ENCODE measurements at places on chromosomes 6 and 20.

DNA sequence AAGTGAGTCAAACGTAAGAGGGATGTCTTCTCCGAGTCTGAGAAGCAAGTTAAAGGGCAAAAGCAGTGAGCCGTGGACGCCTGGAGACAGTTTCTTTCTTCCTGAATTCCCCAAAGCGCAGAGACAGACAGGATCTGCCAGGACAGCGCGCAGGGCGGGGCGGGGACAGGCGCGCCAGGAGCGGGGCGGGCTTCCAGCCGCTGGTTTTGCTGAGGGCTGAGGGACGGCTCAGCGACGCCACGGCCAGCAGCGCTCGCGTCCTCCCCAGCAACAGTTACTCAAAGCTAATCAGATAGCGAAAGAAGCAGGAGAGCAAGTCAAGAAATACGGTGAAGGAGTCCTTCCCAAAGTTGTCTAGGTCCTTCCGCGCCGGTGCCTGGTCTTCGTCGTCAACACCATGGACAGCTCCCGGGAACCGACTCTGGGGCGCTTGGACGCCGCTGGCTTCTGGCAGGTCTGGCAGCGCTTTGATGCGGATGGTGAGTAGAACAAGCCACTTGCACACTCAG, at the start of gene SCGN:
Gene SCGN, plus strand, starts transcription at position 209 of the 509 bp plus-strand sequence. Its CDS starts 189 bp downstream, at position 398.
- peak; percentile 56 for DNase-seq

DNA sequence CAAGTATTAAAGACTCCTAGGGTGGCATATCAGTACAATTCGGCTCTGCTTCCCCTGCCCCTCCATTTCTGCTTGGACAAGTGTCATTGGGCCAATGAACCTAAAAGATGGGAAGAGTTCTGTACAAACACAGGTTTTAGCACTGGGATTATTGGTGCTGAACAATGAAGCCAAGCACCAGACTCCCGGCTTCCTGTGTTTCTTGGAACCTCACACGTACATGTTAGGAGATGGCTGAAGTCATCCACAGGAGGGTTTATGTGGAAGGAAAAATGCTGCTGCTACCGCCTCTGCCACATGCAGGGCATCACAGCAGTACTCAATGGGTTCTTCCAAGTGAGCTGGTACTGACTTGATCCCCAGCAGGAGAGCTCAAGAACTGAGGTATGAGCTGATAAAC, 49.7 kb downstream of the TNFRSF21 start:
- DNase-seq = no peak

DNA sequence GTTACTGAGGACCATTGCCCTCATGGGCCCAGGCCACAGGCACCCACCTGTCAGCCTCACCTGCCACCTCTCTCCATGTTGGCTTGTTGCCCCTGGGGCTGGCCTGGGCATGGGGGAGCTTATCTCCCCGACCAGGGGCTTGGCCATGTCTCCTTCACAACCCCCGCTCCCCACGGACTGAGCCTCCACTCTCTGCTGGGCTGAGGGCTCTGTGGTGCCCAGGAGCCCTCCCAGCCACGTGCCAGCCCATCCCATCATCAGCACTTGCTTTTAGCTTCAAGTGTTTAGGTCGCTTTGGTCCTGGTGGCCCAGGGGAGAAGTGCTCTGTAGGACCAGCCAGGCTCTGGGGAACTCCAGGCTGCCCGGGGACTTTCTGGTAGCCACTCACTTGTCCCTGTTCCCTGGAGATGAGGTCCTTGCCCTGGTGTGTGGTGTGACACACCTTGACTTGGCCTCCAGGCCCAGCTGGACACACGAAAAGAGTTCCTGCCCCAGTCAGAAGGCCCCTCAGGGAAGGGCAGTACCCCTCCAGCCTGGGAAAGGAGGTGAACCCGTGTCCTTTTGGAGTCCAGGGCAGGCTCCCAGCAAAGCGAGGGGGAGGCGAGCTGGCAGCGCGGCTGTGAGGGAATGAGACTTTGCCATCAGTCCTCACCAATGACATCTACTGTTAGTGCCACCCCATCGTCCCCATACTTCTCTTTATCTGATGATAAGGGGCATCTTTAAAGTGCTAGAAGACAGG, 352.6 kb downstream of the ZFAND3 start:
- DNase-seq = no peak

DNA sequence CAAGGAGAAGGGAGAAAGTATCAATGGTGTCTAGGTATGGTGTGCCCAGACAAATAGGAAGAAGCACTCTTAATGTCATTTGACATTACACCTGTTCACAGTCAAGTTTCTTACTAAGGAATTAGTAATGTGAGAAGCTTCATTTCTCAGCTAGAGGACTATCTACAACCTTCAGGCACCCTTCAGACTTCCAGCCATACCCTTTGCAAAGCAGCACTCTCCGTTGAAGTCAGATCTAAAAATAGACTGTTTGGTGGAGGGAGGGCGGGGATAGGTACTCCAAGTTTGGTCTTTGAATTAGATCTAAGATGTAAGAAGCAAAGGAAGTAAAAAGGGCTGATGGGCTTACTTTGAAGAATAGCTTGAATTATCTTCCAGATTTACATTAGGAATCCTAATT, 311.1 kb downstream of the SLC35F1 start:
- no peak for DNase-seq

GRCh38 chr6:148530394-148530953, 187.8 kb downstream of the SASH1 start:
- DNase-seq = peak; percentile 81

GRCh38 chr20:32396646-32397160, 38.6 kb downstream of the ASXL1 start:
- no peak for DNase-seq

- no peak for DNase-seq
These were observed 135.9 kb downstream of the CDH4 start for GRCh38 chr20:61387954-61388348.

DNA sequence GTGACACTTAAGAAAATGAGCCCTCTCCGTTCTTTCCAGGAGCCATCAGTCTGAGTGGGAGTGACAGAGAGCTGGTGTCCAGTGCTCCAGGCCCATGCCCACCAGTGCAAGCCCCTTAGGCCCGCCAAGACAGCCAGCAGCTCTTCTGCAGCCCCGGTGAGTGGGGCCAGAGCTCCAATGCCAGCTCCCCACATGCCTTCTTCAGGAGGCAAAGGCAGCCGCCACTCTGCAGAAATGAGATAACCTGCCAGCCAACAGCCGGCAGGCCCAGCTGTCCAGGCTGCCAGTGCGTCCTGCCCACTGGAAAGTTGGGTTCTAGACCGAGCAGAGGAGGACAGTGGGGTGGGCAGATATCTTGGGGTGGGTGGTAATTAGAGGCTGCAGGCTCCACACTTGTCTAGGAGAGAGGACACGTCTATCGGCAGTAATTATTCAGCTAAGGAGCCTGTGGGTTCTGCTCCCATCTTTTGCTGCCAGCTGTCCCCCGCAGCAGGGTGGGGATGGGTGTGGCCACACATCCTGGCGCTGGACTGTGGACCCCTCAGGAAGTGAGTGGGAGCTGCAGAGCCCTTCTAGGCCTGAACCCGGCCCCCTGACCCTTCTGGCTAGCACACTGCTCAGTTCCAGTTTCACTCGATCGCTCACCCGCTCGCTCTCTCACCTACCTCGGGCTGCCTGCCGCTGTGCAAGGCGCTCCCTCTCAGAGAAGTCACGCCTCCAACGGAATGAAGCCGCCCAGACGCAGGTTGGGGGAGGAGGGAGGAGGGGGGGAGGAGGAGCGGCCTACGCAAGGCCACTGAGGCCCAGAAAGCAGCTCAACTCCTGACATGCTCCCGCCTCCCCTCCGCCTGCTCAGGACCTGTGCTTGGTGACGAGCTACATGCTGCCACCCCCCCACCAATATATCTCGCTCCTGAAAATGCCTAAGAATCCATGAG, 3.6 kb downstream of the GRM4 start:
- DNase-seq = no peak

- DNase-seq = no peak
These were observed 19.3 kb downstream of the UST start for GRCh38 chr6:148765898-148766808.

GRCh38 chr20:17999566-17999965, 30.7 kb downstream of the MGME1 start:
- DNase-seq = no peak

DNA sequence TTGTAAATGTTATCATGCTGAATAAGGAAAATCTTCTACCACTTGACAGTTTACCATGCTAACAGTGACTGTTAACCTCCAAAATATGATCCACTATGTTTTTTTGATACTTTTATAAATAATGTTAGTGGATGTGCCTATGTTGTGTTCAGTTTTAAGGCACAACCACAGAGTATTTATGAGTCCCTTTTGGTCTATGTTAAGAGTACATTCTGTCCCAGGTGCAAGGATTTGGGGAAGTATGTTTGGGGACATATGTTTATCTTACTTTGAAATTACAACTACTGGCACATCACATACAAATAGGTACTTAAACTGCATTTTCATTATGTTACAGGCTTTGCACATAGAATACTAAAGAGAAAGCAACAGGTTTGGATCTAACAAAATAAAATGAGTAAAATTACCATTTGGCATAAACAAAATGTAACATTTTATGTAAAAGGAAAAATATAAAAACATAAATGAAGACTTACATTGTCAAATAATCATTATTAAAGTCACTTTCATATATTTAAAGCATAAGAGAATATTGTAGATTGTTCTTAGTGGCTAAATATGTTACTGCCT, 71.2 kb downstream of the SESN1 start:
- DNase-seq = no peak

- DNase-seq = no peak
These were observed 25.8 kb downstream of the CAP2 start for GRCh38 chr6:17419189-17419575.

GRCh38 chr6:3468585-3468984, 11.7 kb upstream of the SLC22A23 start:
- DNase-seq = no peak

DNA sequence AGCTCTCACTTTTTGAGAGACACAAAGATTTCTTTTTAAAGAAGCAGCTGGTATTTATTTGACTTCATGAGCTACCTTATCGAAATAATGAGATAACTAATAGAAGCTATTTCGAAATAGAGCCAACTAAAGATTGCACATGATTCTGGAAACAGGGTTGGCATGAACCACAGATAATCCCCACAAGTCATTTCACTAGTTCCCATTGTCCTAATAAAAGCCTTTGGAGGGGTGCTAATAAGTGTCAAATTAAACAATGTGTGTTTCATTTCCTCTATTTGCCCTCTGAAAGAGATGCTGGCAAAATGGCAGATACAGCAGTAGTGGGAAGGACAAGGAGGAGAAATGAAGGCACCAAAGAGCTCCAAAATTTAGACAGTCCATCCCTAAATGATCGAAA, 78.6 kb upstream of the RIPOR2 start:
- no peak for DNase-seq

DNA sequence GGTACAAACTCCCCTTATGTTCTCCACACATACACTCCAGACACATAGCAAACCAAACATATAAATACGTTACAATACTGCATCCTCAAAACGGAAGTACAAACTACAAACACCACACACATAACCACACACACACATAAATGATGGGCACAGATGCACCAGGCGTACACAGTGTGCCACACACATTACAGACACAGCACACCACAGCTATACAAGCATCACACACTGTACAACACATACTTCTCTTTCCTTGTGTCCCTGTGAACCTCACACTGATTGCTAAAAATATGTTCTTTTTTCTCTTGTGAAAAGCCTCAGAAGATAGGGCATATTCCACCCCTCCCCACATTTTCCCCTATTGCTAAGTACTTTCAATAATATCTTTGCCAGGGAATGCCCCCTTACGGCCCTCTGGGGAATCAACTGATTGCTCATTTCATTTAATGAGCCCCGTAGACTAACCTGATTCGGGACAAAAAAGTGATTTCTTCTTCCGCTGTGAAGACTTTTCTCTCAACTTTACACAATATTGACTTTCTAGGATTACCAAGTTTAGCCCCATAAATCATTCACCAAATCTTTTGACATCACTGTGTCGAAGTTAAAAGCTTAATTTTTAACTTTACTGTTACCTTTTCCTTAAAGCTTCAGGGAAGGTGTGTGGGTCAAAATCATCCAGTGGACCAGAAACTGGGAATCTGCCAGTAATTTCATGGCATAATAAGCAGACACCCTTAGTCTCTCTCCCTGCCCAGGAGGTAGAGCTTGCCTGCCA, at the start of gene SLC17A1:
Gene SLC17A1, minus strand, starts transcription at position 521 of the 775 bp plus-strand sequence. CDS start 1,495 bp downstream, outside the sequence.
- DNase-seq = peak; percentile 3

DNA sequence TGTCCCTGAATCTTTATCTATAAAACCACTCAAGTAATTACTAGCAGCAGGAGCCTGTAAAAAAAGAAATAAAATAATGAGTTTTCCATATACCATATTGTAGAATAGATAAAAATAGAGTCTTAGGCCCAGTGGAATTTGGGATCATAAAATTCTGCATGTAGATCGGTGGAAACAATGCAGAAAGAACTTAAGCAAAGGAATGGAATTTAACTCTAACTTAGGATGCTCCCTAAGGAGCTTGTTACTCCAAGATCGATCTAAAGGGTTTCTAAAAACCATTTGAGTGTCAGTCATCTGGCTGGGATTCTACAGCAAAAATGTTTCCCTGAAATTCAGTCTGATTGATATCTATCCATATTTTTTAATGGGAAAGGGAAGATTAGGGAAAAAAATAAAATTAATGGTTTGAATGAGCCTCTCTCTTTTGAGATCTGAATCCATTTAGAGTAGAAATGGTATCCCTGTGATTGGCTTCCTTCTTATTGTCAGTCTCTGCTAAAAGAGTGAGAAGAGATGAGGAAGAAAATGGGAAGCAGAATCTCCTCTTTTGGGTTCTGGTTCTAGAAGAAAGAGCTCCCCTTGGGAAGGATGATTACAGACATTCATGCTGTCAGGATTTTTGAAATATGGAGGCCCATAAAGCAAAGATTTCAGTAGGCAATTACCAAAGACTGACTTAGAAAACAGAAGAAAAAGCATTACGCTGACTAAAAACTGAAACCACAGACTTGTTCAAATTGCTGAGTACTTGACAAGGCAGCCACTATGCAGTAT, 564.3 kb upstream of the MARCKS start:
- DNase-seq = no peak

GRCh38 chr6:137610702-137611101, 116.5 kb upstream of the OLIG3 start:
- DNase-seq = no peak

DNA sequence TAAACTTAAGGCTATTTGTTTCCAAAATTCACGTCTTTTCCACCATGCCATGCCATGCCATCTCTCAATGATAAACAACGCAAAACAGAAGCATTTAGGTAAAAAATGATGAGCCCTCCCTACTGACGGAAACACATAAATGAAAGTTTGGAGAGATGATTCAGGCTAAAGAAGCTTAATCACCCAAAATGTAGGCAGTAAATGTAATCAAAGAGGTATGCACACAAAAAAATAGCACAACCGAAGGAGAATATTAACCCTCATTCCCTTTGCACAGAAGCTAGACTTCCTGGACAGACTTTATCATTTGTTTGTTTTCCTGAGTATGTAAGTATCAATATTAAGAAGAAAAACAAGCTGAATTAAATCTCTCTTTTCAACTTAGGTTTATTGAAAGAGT, 28.8 kb downstream of the DCDC2 start:
- peak; percentile 47 for DNase-seq

GRCh38 chr6:43089874-43090558, 13.9 kb downstream of the PTK7 start:
- DNase-seq = no peak

DNA sequence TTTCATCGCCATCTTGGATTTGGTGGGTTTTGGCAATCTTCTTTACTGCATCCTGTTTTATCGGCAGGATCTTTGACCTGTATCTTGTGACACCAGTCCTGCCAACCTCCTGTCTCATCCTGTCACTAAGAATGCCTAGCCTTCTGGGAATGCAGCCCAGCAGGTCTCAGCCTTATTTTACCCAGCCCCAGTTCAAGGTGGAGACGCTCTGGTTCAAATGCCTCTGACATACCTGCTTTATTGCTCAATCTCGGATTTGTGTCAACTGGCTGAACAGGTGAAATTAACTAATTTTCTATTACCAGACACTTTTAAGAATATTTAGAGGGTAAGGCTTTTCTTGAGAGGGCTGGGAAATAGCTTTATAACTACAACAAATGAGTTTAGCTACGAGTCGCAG, 102.5 kb downstream of the SASH1 start:
- no peak for DNase-seq

Data from M059J (cell line).